Midbrain (tissue), 1 donor: ENCODE measurements at places on chromosomes 2 and 18.

GRCh38 chr18:36392164-36392978 lies 94.9 kb downstream of the FHOD3 start:
- DNase-seq, result no peak

DNA sequence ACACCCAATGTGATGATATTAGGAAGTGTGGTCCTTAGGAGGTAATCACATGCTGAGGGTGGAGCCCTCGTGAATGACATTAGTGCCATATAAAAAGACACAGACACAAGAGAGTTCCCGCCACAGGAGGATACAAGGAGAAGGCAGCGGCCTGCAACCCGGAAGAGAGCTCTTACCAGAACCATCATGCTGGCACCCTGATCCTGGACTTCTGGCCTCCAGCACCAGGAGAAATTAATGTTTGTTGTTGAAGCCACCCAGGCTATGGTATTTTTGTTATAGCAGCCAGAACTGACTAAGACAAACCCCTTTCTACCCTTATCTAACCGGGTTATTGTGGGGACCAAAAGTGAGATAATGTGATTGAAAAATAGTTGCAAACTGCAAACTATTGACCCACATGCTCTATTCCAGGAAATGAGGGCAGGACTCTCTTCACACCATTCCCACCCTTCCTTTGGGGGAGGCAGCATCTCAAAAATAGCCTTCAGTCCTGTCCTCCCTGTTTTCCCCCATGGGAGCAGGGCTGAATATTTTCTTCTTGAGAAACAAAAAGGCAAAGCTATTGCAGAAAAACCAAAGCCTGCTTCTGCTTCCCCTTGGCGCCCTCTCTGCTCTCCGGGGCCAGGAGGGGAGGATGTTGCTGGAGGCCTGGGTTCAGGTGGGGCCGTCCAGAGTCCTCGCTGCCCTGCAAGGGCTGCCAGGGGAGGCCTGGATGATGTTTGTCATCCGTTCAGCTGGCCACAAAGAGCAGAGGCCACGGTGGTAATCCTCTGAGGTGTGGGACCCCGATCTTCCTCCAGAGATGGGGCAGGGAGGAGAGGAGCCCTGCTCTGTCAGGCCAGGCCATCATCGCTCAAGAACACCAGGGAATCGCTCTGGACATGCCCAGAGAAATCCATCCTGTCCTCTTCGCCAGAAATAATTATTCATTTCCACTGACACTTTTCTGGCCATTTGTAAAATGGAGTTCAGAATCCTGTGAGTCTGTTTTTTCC lies 73.8 kb upstream of the HAAO start:
- DNase-seq, result no peak

- DNase-seq, result no peak
Measured at GRCh38 chr2:64086347-64087082, 57.7 kb downstream of the PELI1 start.

GRCh38 chr2:86211033-86211795 lies 12.0 kb downstream of the MRPL35 start:
- DNase-seq, result no peak

- DNase-seq, result no peak
Measured at GRCh38 chr2:120722568-120723421, 12.9 kb upstream of the GLI2 start.

DNA sequence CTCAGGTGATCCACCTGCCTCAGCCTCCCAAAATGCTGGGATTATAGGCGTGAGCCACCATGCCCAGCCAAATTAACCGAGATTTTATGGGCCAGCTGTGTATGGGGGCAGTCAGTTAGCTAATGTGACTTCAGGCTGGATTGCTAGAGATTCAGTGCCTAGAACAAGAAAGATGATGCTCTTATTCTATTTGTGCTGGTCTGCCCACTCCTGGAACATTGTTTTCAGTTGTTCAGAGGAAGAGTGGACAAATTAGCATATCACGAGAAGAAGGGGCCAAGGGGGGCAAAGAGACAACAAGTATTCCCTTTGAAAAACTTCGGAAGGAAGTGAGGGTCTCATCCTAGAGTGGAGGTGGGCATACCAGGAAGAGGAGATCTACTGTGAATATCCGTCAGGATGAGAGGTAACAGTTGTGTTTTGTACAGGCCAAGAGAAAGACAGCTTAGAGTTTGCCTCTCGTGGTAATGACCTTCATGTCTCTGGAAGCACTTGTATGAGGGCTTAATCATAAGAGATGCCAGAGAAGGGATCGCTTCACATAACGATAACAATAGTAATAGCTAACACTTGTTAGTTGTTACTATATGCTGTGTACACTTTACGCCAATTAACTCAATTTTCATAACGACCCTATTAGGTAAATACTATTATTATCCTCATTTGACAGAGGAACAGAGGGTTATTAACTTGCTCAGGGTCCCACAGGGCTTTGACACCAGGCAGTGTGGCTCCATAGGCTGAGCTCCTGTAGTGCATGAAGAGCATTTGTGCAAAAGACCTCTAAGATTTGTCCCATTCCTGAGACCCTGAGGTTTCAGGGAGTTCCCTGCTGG lies 138.3 kb downstream of the DDX1 start:
- DNase-seq, result no peak

GRCh38 chr2:47704287-47704686 lies 78.7 kb upstream of the MSH6 start:
- DNase-seq, result no peak

- no peak for DNase-seq
Measured at GRCh38 chr2:214492152-214492551, 81.3 kb downstream of the VWC2L start.

GRCh38 chr2:163397451-163397850 lies 338.4 kb downstream of the FIGN start:
- DNase-seq, result no peak

DNA sequence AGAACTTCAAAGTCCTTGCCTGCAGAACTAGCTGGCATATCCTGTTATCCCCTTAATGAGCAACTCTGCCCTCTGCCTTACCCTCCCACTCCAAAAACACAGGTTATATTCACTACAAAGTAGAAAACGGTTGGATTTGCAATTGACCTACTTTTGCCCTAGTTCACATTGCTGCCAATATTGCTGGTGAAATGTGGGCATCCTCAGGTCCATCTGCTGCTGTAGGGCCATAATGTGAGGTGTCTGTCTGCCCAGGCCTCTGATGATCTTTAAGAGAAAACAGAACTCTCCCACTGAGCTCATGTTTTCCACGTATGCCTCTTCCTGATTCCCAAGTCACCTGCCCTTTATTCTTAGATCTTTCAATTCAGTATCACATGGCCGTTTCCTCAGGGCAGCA lies 294.0 kb upstream of the CDH20 start:
- DNase-seq, result no peak

GRCh38 chr2:101551336-101551888 lies 76.5 kb upstream of the RFX8 start:
- DNase-seq, result no peak

DNA sequence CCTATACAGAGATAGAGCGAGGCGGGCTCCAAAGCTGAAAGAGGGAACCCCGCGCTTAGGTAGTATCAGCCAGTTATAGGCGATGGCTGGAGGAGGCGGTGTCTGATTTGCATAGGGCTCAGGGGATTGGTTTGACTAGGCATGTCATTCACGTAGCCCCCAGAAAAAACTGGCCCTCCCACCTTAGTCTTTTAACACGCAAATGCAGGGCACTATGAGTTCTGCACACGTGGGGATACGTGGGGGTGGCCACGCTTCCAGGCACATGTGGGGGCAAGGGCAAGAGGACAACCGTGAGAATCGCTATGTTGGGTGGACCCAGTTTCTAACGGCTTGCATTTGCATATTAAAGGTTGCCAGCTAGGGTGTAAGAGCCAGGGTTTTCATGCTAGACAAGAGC lies 56.7 kb upstream of the MSTN start:
- DNase-seq, result peak; percentile 35

GRCh38 chr2:15281681-15282080 lies 279.5 kb downstream of the NBAS start:
- DNase-seq, result no peak

DNA sequence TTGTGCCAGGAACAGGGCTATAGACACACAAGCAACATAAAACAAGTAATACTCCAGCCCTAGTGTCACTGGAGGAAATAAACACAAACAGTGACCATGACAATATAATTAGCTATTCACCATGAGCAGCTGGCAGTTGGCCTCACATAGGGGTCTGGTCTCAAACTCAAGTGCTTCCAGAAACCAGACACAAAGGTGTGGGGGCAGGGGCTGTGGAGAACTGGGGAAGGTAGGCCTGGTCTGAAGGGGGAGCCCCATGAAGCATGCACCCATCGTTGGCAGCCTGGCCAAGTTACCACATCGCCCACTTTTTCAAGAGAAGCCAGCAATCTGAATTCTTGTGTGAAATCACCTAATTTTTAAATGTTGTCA lies 49.5 kb upstream of the SP3 start:
- no peak for DNase-seq

- DNase-seq, result no peak
Measured at GRCh38 chr2:241074065-241074818, 27.8 kb downstream of the MTERF4 start.

DNA sequence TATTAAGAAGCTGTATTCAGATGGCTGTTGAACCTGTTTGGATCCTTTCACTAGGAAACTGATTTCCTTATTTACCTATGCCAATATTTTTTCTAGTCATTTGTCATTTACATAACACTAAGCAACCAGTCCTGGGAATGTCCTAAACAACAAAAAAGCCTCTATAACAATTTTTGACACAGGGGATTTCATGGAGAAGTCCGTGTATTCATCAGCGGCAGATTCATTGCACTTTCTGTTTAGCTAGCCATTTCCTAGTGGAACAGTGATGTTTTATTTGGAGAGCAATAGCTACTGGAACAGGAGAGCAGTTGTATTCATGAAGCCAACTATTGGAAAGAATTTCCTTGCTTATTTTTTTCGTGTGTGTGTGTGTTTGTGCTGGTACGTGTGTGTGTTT lies 604.3 kb upstream of the POU3F3 start:
- peak; percentile 6 for DNase-seq

GRCh38 chr2:83582589-83582988 lies 876.5 kb downstream of the SUCLG1 start:
- no peak for DNase-seq

GRCh38 chr2:120108049-120108448 lies 95.2 kb downstream of the EPB41L5 start:
- DNase-seq, result no peak

DNA sequence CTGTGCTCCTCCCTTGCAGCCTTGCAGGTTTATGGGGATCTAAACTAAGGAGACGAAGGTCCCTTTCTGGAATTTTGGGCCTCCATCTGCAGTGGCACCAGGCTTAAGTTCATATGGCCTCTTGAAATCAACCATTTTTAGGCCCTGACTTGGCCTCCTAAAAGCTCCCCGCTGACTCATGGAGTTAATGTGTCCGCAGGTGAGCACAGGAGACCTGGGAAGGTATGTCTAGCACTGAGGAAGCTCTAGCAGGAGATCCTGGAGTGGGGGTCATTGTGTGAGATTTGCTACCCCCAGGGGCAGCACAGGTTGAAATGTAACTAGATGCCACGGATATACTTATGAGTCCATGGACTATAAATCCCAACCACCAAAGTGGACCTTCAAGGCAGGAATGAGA lies 95.9 kb upstream of the CELF4 start:
- no peak for DNase-seq
